ENCODE measurements at places on chromosomes 6 and 20.

DNA sequence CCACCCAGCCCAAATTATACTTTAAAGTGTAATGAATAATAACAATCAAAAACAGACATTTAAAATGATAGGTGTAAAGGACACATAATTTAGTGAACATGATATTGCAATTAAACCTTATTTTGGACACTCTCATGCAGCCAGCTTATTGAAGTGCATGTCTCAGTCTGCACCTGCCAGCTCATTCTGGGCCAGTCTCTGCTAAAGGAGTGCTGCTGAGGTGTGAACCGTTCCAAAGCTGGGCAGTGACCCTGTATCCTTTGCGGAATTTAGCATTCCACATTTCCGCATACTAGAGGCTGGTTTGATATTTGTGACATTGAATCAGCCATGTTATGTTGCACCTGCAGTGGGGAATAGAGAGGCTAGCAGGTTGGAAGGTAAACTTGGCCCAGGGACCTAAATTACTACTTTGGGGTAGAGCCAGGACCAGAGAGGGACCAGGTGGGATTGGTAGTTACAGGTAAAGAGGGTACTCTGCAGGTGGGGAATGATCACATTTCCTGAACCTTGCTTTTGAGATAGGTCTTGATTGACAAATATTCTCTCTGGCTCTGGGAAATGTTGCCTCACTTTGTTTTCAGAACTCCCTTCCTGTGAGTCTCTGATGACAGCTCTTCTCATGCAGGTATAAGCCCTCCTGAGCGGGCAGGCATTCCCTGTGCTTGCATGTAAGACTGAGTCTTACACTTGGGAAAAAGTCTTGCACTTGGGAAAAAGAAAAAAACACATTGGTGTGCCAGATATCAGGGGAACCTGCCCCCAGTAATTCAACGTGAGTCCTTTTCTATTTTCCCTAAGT is 26.2 kb downstream of the TULP4 start:
- no peak for DNase-seq

- no peak for DNase-seq
These were observed 8.1 kb downstream of the GLP1R start for GRCh38 chr6:39056681-39057080.

GRCh38 chr6:26126394-26127235 is 39.4 kb downstream of the HFE start:
- no peak for DNase-seq

DNA sequence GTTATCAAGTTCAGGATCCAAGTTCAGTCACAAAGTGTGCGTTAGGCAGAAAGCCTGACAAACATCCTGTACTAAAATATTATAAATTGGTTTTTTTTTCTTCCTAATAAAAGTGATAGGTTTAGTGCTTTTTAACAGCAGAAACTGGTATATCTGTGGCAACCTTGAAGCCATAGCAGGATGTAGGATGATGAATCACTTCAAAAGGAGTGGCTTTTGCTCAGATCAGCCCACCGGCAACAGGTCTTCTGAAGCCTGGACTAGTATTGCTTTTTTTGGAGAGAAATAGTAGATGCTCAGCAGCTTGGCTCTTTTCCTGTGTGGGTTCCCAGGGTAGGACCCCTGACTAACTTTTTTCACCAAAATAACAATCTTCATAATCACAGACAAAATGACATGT is 190.8 kb downstream of the EPM2A start:
- DNase-seq = no peak

GRCh38 chr20:5807431-5807830 is 57.2 kb downstream of the SHLD1 start:
- DNase-seq = no peak

- no peak for DNase-seq
These were observed 71.9 kb upstream of the MLN start for GRCh38 chr6:33875696-33876095.

GRCh38 chr6:128057541-128057940 is 156.7 kb upstream of the THEMIS start:
- no peak for DNase-seq

- DNase-seq = no peak
These were observed 2.2 kb downstream of the HAO1 start for GRCh38 chr20:7938058-7938457.

DNA sequence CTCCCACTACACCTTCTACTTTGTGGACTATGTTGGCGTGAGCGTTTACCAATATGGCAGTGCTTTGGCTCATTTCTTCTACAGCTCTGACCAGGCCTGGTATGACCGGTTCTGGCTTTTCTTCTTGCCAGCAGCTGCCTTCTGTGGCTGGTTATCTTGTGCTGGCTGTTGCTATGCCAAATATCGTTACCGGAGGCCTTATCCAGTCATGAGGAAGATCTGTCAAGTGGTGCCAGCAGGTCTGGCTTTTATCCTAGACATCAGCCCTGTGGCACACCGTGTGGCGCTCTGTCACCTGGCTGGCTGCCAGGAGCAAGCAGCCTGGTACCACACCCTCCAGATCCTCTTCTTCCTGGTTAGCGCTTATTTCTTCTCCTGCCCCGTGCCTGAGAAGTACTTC is 16.5 kb upstream of the EFHC1 start:
- DNase-seq = no peak

GRCh38 chr6:23003671-23004467 is 434.5 kb downstream of the HDGFL1 start:
- no peak for DNase-seq

- DNase-seq = no peak
These were observed 20.1 kb downstream of the OPRM1 start for GRCh38 chr6:154058963-154059680.

DNA sequence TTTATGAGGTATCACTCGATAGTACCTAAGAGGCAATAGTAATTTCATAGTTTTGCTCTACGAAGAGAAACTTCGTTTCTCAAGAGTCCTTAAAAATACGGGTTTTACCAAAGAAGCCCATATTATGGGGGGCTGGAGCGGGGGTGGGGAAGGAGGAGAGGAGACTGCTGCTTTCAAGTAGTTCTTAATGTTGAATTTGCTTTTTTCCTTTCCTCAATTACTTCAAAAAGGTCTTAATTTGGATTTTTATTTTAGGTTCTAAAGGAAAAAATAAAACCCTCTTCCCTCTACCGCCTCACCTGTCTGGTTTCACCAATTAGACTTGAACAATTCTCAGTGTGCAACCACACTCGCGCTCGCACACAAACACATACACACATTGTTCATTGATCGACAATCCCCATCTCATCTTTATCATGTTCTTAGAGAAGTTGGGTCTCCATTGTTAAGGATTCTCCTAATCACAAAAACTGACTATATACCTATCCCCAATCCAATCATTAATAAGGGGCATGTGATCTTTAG is 97.2 kb downstream of the HFE start:
- DNase-seq = no peak

- no peak for DNase-seq
These were observed 214.6 kb downstream of the HDGFL1 start for GRCh38 chr6:22783931-22784330.

DNA sequence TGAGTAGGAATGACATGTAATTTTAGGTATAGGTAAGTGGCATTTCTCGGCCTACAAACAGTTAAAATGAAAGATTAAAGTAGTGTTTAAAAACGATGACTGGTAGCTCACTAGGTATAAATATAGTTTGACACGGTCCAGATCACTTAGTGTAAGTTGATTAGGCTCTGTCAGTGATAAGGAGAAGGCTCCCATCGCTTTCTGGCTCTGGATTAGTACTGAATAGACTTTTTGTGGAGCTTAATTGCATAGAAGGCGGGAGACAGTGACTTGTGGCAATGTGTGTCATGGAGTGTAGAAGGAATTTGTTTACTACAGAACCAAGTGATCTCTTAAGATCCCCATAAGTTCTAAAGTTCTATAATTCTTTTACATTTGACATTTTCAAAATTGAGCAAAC is 6.7 kb downstream of the PYGB start:
- DNase-seq = no peak

- no peak for DNase-seq
These were observed 58.7 kb downstream of the INSM1 start for GRCh38 chr20:20426655-20426907.

- no peak for DNase-seq
These were observed 133.9 kb downstream of the MYLK4 start for GRCh38 chr6:2616811-2617210.

DNA sequence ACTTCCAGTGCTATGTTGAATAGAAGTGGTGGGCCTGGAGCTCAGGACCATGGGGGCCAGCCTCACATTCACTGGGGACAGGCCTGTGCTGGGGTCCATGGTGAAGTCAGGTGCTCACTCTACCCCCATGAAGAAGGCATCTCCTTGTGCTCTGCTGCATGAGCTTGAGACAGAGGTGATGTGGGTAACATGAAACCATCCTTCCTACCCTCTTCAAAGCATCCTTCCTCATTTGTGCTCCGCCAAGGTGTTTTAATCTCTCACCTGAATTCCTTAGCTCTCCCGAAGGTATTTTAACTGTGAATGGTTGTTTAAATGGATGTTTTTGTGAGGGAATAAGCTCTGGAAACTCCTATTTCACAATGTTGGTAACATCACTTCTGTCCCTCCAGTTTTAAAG is 209.6 kb upstream of the PCSK2 start:
- no peak for DNase-seq

DNA sequence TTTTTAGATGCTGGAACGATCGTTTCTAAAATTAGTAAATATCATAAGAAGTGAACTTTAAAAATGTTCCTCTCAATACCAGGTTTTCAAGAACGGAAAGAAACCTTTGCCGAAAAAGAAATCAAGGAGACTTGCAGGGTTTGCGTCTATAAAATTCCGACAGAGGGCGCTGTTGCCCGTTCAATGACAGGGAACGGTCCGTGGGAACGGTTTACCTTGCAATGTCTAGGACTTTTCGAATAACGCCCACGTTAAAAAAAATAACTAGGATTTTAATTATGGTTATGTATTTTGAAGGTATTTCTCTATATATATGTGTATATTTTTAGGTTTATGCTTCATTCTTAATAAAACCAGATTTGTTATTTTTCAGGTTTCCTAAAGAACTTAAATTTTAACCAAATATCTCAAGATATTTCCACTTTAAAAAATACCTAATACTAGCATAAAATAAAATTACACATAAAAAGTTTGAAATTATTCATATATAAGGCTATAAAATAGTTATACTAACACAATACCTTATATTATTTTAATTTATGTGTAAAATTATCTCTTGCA is 2.5 kb upstream of the TFAP2B start:
- peak; percentile 42 for DNase-seq

DNA sequence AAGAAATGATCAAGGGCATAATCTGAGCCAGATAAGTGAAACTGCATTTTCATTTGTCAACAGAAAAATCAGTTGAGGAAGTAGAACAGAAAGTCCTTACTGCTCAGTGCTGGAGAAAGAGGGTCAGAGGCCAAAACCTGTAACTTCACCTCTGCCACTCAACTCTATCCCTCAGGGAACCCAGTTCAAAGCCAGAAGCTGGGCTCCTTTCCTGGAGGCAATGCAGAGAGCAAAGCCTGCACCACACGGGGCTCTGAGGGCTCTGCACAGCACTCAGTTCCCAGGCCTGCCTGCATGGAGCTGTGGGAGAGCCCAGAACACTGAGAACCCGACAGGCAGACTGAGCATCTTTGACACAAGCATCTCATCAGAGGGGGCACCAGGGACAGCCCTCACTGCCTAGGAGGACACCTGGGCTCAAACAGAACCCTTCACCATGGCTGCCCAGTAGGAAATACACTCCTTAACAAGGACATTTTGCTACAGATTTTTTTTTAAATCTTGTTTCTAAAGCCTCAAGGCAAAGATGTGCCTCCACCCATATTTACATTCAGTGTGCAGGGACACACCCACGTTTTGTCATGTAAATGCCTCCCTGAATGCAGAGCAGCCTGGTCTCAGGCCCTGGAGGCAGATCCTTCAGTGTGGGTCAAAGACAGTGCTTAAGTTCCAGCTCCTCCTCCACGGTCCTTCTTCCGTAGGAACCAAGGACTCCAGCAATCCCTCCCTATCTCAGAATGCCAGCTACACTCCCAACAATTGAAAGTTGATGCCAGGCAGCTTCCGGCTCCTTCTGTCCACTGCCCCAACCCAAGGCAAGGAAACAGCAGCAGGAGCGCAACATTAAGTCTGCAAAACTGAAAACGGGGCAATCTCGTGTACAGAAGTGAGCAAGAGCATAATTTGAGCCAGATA is 6.6 kb downstream of the RNASET2 start:
- DNase-seq = peak; percentile 85

- no peak for DNase-seq
These were observed 510.1 kb downstream of the PHF3 start for GRCh38 chr6:64145658-64146057.

DNA sequence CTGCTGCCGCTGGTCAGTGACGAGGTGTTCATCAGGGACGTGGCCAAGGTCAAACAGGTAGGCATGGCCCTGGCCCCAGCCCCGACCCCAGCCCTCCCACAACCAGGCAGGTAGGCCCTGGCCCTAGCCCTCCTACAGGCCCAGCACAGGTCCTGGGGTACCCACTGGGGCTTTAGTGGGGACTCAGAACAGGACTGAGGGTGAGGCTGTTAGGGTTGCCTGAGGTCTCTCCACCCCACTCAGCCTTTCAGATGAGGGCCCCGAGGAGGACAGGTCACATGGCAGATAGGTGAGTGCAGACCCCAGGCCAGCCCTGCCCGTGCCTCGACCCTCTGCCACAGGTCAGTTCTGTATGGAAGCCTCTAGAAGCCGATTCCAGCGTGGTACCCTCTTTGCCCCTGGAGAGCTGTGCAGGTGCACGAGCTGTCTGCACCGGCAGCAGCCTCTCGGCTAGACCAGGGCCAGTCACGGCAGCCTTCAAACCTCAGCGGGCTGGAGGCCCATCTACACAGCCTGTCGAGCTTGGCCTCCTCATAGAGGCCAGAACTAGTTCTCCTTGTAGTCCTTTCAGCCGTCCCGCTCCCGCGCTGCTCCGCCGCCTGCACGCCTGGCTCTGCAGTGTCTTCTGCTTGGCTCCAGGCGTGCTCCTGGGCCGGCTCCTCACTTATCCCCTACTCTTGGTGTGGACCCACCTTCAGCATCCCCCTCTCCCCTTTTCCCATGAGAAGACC is 35.5 kb downstream of the PYGB start:
- DNase-seq = no peak

GRCh38 chr20:25269057-25269832 is 21.4 kb downstream of the PYGB start:
- DNase-seq = no peak

DNA sequence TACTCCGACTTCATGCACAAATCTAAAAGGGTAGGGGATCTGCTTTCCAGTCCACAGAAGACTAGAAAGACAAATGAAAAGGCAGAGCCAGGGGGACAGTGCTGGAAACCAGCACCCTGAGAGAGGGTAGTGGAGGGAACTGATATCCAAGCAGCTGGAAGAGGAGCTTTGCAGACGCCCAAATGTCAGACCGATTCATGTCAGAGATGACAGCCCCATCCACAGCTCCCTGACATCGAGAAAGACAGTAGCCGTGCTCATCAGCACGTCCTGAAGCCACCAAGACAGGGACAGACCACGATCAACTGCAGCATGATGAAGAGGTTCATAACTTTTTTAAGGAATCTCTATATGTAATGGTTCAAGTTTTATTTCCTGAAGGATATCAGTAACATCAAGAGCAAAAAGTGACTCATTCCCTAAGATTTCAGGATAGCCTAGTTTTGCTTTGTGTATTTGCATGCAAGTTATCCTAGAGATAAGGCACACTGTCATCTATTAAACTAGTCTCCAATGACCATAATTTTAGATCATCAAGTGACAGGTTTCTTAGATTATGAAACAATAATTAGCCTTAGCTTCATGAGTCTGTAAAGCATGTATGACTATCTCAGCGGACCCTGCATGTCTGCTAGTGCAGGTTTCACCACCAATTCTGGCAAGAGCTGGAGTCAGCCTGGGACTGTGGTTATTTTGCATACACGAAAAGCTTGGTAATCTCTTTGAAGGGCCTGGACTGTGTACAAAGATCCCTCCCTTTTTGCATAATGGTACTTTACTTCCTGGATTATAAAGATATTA is 43.0 kb downstream of the PRDM1 start:
- no peak for DNase-seq

GRCh38 chr20:59007665-59008511 is 834 bp upstream of the CTSZ start:
- no peak for DNase-seq
